ENCODE measurements at places on chromosomes 11 and 22.

GRCh38 chr11:125064070-125064469, 965 bp downstream of the SLC37A2 start:
- DNase-seq, result no peak

DNA sequence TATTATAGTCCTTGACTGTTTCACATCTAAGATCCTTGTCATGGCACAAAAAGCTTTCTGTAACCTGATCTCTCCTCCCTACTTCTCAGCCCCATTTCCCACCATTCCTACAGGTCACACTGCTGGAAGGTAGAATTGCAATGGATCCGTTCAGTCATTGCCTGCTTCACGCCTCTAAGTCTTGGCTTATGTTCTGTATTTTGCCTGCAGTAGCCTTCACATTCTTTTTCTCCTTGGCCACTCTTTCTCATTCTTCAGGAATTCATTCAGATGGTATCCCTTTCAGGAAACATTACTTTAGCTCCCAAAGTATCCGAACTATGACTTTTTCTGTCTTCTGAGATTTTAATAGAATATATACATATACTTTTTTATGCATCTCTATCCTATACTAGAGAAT, 731.5 kb downstream of the NTM start:
- DNase-seq, result peak; percentile 71

- DNase-seq, result no peak
Measured at GRCh38 chr22:27734066-27734465, 67.5 kb downstream of the MN1 start.

DNA sequence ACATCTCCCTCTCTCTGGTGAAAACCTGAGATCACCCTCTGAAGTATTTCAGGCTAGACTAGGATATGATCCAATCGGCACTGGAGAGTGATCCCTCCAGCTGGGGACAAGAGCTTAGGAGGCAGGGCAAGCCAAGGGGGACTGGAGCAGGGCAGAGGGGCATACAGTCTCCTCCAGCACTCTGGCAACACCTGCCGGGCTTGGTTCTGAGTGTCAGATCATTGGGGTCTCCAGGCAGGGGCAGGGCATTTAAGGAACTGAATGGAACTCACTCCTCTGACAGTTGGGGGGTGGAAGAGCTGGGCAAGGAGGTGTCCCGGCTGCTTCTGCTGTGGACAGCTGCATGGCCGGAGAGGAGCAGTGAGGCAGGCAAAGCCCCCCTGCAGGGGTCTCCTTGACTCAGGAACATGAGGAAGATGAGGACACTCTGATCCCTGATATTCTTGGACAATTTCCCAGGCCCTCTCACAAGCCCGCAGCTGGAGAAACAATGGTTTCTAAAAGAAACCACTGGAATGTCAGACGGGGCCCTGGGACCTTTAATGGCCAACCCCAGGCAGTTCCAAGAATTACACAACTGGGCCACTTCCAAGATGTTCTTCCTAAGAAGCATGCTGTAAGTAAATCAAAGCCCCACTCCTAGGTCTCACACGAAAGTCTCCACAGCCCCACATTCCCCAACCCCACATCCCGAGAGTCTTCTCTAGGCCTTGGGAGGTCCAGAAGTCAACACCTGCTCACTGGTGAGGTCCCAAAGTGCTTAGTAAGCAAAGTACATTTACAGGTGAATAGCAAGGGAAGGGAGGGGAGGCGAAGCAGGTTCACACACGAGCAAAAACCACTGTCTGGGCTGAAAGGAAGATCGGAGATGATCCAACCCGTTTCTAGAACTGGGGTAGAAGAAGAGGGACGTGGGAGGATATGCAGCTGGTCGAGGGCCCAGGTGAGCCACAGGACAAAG, 1.2 kb upstream of the CCDC86 start:
- peak; percentile 98 for DNase-seq

DNA sequence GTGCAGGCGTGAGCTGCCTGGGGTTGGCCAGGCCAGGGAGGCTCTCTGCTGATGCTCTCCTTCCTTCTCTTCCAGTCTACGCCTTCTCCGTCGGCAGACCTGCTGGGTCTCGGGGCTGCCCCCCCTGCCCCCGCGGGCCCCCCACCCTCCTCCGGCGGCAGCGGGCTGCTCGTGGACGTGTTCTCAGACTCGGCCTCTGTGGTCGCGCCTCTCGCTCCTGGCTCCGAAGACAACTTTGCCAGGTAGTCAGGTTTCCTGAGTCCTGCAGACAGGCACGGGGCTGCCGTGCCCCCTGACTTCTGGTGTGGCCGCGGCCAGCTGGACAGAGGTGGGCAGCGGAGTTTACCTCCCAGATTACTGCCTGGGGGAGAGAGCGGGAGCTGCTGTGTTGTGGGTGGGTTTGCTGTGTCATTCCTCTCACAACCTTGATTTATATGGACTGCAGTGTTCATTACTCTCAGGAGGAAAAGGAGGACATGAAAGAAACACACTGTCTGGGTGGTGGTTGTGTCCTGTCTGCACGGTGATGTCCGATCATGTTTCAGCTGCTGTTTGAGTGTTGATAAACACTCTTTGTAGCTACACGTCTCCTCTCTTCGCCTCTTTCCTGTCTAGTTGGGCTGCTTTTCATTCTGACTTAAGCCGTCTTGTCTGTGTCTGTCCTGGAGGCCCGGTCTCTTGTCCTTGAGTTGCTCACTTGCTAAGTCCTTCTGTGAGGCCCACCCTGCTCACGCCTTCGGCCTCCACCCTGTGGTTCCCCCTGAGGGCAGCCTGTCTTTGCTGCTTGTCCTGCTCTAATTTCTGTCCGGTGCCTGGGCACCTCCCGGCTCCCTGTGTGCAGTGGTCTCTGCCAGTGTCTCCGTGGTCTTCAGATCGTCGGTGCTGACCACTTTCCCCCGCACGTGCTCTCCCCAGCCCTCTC, 35.9 kb downstream of the MUC6 start:
- no peak for DNase-seq

- no peak for DNase-seq
Measured at GRCh38 chr11:78525720-78526119, 48.9 kb downstream of the NARS2 start.

GRCh38 chr11:103055221-103055890, 36.6 kb downstream of the DCUN1D5 start:
- peak; percentile 72 for DNase-seq

DNA sequence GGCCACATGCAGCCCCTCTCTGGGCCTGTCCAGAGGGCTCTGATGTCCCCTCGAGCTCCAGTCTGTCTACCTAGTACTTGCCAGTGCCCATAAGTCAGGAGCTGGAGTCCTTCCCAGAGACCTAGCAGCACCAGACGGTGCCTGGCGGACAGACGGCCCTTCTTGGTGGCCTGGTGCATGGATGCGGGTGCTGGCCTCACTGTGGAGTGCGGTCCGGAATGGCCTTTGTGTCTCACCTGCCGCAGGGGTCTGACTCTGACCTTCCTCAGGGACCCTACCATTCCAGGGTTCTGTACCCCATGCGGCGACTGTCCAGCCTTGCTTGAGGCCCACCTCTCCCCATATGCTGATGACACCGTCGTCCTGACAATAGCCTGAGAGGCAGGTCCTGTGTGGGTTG, 29.4 kb upstream of the SMIM38 start:
- DNase-seq, result no peak
